ENCODE measurements at places on chromosomes 7 and 10. TPM values are rescaled to one million over a fixed set of nuclear protein-coding genes. Genes with fewer than 3 reads are reported as not detected.

The CRHR2 gene
- not detected for total RNA-seq

The C10orf143 gene
- not detected for total RNA-seq

The COBL gene
- total RNA-seq = not detected

The WNT8B gene
- total RNA-seq = not detected

The ANXA8 gene
- total RNA-seq = 0.54 TPM

The CDCA7L gene
- total RNA-seq = 57.8 TPM

The IKZF1 gene
- not detected for total RNA-seq

The MSS51 gene
- total RNA-seq = 0.10 TPM

Measured in M059J (cell line).